ENCODE measurements at places on chromosomes 1 and 21.
A peak's percentile ranks its signal among the peaks of the same experiment; 100 is the strongest.

DNA sequence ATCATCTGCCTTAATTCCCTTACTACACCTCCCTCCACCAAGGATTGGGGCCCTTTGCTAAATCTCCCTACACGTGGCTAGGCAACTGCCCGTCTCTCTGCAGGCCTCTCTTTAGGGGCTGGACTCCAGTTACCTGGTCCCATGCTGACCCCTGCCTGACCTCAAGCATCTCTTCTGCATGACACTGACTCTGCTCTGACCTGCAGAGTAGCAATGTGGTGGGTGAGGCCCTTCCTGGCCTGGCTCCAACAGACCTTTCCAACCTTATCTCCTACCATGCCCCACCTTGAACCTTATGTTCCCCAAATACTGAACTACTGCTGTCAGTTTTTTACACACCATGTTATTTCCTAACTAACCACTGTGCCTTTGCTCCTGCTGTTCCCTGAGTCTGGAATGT lies 45.9 kb upstream of the EPS15 start:
- no peak for DNase-seq

- DNase-seq = no peak
Measured at GRCh38 chr1:212301580-212301979, 16.4 kb downstream of the PPP2R5A start.

GRCh38 chr1:6258675-6259074 lies 2.2 kb downstream of the GPR153 start:
- no peak for DNase-seq

- no peak for DNase-seq
Measured at GRCh38 chr1:10114746-10115145, 82.0 kb downstream of the UBE4B start.

DNA sequence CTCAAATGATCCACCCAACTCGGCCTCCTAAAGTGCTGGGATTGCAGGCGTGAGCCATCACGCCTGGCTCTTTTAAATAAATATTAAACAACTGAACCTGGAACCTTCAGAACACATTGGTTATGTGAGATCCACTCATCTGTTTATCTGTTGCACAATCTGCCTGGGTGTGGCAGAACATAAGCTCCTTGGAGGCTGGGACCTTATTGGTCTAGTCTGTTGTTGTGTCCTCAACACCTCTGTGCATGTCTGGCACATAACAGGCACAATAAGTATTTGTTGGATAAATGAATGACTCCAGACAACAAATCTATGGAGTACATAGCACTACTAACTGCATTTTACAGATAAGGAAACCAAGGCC lies 4.1 kb upstream of the NBL1 start:
- no peak for DNase-seq

- no peak for DNase-seq
Measured at GRCh38 chr1:76510672-76511557, 356.4 kb upstream of the ST6GALNAC5 start.

- no peak for DNase-seq
Measured at GRCh38 chr1:238257018-238257621, 366.4 kb upstream of the ZP4 start.

DNA sequence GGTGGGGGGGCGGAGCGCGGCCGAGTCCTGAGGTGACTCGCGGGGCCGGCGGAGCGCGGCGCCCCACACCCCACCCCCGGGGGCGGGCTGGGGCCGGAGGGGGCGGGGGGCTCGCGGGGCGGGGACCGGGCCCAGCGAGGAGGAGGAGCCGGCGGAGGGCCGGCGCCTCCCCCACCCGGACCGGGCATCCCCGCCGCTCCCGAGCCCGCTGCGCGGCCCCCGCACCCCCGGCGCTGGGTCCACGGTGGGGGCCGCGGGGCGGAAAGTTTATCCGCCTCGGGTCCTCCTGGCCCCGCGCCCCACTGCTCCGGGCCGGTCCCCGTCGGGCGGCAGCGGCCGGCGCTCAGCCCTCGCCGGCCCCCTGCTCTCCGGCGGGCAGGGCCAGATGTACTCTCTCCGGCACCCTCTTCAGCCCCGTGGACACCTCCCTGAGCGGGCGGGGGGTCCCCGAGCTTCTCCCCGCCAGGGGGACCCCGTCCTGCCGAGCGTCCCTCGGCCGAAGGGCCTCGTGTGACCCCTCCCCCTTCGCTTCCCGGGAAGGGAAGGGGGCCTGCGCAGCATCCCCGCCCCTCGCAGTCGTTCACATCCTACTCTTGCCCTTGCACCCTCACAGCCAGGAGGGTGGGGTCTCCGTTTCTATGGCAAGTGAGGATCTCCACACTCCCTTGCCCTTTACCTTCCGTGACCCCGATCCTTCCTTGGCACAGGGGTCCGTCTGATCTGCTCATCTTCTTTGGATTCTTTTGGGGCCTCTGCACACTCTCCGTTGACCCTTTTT lies 663 bp downstream of the CAMTA1 start:
- DNase-seq = peak; percentile 29

- DNase-seq = no peak
Measured at GRCh38 chr1:11295905-11296304, 22.9 kb downstream of the UBIAD1 start.

DNA sequence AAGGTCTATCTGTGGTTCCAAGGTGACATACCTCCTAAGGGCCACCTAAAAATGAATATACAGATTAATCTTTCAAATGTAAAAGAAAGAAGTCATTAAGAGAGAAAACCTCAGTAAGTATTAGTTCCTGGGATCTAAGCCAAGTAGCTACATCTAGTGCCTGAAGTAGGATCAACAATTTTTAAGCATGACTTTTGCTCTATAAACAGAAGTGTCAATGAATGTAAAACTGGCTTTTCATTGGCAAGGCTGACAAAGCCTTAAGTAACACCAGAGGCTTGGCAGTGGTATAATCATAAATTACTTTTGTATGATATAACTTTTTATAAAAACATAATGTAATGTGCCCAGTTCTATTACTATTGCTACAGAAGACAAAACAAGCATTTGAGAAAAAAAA lies 12.2 kb upstream of the ACADM start:
- DNase-seq = no peak

GRCh38 chr1:194755241-194755994 lies 1569.0 kb upstream of the B3GALT2 start:
- no peak for DNase-seq

GRCh38 chr1:4033713-4034112 lies 133.6 kb upstream of the C1orf174 start:
- DNase-seq = no peak

DNA sequence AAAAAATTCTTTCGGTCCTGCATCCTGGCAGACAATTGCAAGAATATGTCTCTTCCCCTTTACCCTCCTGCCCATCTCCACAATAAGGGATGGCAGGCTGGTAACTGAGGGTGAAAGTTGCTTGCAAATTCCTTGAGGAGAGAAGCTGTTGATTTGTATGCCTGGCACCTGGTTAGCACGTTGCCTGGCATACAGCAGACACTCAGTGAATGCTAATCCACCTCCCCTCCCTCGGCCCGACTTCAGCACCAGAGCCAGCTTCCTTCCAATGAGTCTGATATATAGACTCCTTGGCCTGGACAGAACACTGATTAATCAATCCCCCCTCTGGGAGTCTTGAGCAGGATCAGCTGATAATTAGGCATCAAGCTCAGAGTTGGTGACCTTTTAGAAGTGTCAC lies 39.1 kb downstream of the KCNC4 start:
- no peak for DNase-seq

DNA sequence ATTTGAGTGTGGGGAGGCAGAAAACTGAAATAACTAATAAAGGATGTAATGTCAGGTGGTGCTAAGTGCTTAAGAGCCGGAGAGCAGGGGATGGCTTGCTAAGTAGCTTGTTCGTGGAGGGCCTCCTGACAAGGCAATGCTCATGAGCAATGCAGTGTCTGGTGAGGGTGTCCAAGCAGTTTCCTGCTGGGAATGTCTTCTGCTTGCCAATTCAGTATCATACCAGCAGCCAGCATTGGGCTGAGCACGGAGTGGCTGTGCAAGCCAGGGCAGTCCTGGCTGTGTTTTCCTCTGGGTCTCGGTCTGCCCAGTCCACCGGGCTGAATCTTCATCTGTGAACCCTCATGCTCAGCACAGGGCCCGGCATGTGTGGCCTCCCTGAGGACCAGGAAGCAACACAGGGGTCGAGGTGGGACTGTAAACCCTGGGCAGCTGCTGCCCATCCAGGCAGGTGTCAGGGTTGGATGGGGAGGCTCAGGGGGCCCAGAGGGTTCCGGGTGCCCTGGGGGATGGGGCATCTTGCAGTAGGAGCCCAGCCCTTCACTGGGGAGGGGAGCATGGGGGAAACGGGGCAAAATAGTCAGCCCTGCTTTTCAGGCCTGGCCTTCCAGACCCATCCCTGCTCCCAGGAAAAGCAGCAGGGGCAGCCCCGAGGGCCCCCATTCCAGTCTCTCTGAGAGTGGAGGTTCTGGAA lies 27.5 kb downstream of the EDN2 start:
- no peak for DNase-seq

- DNase-seq = no peak
Measured at GRCh38 chr1:39326836-39327235, 122.3 kb downstream of the MACF1 start.

DNA sequence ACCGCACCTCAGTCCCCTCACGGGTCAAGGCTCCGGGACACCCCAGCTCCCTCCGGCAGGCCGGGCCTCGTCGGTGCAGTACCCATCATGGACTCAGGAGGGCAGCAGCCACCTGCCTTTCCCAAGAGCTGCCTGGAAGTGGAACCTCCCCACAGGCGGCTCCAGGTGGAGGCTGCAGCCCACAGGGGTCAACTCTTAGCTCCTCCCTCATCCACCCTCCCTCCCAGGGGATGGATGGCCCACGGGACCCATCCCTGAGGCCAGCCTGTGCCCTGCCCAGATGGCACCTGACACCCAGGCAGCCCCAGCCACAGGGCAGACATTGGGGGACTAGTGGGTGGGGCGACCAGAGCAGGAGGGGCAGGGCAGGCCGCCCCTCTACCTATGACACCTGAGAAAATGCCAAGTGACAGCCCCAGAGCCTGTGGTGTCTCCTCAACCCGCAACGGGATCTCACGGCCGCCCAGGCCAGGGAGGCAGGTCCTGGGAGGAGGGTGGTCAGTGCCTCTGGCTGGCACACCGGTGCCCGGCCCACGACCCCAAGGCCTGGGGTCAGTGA lies 1.2 kb upstream of the ARHGEF16 start:
- peak; percentile 68 for DNase-seq

GRCh38 chr1:40312238-40313205 lies 4.6 kb downstream of the COL9A2 start:
- DNase-seq = peak; percentile 36

DNA sequence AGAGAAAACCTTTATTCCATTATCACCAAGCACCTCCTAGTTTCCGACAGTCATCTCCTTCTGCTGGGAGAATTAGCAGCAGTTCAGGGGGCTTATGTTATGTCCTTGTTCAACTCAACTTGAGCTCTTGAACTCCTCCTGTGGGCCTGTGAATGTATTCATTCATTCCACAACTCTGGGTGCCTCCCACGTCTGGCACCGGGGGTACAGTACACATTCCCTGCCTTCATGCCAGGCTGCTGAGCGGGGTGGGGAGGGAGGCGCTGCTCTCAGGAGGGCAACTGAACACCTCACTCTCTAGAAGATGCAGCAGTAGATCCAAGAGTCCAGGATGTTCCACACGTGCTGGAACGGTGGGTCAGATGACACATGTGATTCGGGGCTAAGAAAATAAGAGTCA lies 4.3 kb upstream of the MX2 start:
- DNase-seq = no peak

DNA sequence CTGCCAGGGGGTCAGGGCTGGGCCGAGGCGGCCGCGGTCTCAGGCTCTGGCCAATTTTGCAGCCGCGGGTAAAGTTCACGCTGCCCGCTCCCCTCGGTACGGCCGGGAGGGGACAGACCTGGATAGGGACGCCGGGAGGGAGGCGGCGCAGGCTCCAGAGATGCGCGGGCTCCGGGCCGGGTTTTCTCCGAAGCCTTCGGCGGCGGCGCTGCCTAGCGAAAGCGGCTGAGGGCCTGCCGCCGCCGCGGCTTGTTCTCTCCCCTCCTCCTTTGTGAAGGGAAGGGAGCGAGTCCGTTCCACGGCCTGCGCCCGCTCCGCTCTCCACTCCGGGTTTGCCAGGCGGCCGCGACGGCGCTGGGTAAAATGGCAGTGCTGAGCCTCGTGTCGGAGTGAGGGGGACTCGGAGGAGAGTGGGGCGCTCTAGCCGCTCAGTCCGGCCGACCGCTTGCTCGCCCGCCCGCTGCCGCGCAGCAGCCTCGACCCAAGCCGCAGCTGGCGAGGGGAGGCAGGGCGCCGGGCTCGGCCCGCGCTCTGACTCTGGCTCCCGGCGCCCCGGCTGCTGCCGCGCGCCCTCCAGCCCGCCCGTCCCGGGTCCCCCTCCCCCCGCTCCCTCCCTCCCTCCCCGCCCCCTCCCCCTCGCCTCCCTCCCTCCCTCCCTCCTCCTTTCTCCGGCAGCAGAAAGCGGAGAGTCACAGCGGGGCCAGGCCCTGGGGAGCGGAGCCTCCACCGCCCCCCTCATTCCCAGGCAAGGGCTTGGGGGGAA lies at the start of gene ARID1A:
Gene ARID1A (plus strand): TSS at position 660 of the 763 bp plus-strand sequence. CDS start 389 bp downstream, outside the sequence.
- peak; percentile 96 for DNase-seq

DNA sequence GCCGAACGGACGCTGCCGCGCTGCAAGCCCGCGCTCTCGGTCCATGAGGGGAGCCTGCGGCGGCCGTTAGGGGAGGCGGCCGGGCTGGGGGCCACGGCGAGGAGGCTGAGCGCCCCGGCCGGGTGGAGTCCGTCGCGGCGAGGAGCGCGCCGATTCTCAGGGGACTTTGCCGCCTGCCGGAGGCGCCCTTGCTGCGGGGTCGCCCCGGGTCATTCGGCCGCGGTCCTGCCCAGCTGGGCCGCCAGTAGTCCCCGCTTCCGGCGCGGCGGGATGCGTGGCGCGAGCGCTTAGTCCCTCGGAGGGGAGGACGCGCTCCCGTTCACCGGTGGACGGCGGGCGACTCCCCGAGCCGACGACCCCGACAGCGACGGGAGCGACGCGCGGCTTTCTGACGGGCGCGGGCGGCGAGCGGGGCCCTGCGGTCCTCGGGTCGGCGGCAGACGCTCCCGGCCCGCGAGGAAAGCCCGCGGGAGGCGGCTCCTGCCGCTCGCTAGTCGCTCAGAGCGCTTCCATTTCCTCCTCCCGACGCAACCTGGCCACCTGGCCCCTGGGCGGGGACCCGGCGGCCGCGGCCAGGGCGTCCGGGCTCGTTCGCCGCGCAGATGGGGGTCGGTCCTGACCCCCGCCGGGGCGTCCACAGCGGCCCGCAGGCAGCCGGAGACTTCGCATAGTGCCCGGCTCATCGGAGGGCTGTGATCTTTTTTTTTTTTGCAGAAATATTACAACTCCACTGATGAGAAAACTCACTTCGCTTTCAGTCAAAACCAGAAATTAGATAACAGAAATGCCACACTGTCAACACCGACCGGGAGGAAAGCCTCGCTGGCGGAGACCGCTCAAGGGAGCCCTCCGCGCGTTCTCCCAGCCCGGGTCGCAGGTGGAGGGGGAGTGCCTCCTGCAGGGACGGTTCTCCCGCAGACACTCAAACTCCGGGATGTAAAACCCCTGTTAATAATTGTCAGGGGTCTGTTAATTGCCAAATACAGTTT lies 641 bp upstream of the ZBTB21 start:
- DNase-seq = peak; percentile 33

GRCh38 chr1:60280819-60281218 lies 207.2 kb upstream of the C1orf87 start:
- no peak for DNase-seq

DNA sequence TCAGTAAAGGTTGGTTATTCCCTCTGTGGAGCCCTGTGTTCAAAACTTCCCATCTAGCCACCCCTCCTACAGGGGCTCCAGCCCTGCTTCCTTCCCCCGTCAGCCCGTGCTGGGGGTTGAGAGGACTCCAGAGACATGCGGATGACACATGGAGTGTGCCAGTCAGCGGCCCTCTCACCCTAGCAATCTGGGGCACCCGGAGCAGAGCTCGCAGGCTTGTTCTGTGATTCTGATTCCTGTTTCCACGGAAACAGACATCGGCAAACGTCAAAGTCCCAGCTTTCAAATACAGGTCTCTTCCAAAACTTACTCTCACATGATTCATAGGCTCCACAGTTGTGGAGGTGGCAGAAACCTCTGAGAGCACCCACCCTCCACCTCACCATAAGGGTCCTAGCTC lies 9.8 kb upstream of the SSBP3 start:
- DNase-seq = no peak
